ENCODE measurements at places on chromosomes 12 and 14. TPM values are rescaled to one million over a fixed set of nuclear protein-coding genes. Genes with fewer than 3 reads are reported as not detected.

The CELA1 gene
- total RNA-seq, result 2.1 TPM

The POU6F1 gene
- total RNA-seq, result 4.3 TPM

The PARP2 gene
- 15.3 TPM for total RNA-seq

The TPH2 gene
- total RNA-seq, result not detected

GRCh38 chr14:63727231-63727735 is 582 bp downstream of the SGPP1 start:
- DNase-seq, result no peak

DNA sequence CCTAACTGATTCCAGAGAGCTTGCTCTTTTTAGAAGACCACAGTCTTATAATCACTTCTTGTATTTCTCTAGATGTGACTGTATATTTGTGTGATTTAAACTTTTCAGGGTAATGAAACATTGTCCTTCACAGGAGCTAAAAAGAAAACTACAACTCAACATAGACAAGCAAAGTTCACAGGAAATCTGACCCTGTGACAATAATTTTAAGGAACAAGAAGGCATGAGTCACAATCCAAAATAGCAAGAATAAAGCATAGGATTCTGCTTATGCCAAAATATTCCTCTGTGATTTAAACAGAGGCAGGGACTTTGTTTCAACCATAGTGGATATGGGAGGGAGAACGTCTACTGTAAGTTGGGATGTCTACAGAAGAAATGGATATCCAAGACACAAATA is 44.3 kb downstream of the GPR65 start:
- DNase-seq, result no peak

DNA sequence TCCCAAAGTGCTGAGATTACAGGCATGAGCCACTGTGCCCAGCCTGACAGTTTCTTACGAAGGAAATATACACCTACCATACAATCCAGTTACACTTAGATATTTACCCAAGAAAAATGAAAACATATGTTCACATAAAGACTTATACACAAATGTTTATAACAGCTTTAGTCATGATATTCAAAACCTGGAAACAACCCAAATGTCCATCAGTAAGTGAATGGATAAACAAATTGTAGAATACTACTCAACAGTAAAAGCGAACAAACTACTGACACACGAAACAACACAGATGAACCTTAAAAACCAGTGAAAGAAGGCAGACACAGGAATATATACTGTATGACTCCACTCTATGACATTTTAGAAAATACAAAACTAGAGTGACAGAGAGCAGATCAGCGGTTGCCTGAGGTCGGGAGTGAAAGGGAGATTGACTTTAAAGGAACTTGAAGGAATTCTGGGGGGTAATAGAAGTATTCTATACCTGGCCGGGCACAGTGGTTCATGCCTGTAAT is 83.6 kb downstream of the SPRING1 start:
- DNase-seq, result no peak

DNA sequence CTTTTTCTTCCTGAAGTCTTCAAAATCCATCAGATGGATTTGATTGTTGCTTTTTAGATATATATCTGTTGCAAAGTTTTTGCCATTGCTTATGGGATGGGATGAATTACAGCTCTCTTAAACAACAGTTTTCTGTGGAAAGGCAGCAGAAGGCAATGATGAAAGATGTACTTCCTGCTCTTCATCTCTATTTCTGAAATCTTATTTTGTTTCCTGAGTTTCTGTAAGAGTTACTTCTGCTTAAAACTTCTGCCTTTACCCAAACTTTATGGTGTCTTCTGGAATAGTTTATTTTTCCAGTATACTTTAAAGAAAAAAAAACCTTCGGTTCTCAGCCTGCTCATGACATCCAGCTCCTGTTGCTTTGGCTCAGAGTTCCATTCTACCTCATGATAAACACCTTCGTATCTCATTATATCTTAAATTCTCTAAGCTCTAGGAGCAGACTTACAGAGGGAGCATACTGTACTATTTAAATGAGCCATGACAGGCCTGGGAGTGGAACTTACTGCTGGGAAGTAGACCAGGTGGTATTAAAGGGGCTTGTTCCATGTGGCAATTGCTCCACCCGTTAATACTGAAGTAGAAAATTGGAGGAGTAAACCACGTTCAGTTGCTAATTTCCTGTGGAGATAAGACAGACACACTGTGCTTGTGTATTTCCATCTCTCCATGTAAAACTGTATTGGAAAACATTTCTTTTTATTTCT is 288.4 kb downstream of the FBXL14 start:
- no peak for DNase-seq

GRCh38 chr14:105481886-105482457 is 4.7 kb upstream of the CRIP1 start:
- DNase-seq, result peak; percentile 98

DNA sequence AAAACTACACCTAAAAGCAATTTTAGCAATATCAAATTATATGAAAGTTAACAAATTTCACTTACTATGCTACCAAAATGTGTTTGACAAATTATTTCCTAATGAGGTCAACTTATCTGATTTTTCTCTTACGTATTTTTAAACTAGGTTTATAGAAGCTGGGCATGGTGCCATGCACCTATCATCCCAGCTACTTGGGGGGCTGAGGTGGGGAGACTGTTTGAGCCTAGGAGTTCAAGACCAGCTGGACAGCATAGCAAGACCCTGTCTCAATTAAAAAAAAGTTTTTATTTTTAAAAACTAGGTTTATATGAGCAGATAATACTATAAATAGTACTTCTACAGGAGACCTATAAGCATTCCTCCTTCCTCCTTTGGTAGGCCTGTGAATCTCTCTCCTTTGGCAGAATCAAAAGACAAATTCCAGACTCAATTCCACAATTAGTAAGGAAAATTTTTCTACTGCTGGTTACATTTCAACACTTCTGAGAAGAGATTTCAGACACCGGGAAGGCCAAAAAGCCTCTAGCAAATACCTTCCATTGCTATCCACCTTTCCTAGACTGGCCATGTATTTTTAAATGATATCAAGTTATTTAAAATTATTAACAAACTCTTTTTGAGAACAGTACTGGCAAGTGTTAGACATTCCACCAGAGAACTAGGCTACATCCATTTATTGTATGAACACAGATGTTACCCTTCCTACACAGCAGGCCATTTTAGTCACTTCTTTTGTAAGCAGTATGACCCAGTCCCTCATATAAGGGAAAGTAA is 34.4 kb downstream of the CDK17 start:
- no peak for DNase-seq

- DNase-seq, result no peak
Observed at GRCh38 chr14:52307376-52307775, 6.7 kb upstream of the PTGER2 start.

- no peak for DNase-seq
Observed at GRCh38 chr14:91221270-91221669, 23.2 kb downstream of the GPR68 start.
